ENCODE measurements at places on chromosomes 6 and 20. TPM values are rescaled to one million over a fixed set of nuclear protein-coding genes. Genes with fewer than 3 reads are reported as not detected.

DNA sequence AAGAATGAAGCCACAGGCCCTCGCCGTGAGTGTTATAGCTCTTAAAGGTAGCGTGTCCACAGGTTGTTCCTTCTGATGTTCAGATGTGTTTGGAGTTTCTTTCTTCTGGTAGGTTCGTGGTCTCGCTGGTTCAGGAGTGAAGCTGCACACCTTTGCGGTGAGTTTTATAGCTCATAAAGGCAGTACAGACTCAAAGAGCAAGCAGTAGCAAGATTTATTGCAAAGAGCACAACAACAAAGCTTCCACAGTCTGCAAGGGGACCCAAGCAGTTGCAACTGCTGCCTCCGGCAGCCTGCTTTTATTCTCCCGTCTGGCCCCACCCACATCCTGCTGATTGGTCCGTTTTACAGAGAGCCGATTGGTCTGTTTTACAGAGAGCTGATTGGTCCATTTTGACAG is 5.2 kb downstream of the HIVEP1 start:
- no peak for DNase-seq

- DNase-seq, result no peak
These were observed 22.2 kb downstream of the PLCG1 start for GRCh38 chr20:41159547-41159946.

GRCh38 chr6:9272671-9273070 is 837.3 kb upstream of the SLC35B3 start:
- no peak for DNase-seq

DNA sequence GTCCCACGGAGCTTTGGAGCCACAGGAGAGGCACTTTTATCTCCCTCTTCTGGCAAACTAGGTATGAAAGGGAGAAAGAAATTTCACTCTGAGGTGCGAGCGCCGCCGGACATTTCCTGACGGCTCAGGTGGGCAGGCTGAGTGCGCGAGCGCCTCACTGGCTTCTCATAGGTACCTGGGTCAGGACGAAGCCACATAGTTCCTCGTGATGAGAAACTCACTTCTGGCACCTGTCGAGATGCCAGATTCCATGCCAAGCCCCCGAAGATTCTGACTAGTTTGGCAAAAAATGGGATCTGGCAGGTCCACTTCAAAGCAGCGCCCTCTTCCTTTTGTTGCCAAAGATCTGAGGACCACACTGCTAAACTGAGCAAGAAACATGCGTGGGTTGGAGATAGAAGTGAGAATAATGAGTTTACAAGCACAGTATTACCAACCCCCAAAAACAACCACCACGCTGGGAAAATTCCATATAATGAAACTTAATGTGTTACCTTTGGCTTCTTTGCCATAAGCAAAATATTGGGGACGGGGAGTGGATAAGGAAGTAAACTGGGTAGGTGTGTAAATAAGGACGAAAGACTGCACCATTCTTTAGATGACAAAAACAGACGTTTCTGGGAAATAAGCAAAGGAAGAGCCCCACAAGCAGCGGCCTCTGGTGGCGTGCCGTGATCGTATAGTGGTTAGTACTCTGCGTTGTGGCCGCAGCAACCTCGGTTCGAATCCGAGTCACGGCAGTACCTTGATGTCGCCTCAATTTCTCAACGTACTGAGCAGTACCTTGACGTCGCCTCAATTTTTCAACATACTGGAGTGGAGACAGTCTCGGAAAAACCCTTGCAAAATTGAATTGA is 89.8 kb upstream of the PRSS16 start:
- no peak for DNase-seq

DNA sequence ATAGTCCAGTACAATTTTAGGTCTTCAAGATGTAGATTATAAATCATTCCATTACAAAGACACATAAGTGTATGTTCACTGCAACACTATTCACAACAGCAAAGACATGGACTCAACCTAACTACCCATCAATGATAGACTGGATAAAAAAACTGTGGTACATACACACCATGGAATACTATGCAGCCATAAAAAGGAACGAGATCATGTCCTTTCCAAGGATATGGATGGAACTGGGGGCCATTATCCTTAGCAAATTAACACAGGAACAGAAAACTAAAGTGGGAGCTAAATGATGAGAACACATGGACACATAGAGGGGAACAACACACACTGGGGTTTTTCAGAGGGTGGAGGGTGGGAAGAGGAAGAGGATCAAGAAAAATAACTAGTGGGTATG is 6.3 kb downstream of the RTN4IP1 start:
- DNase-seq, result no peak

GRCh38 chr20:57998981-57999464 is 229.4 kb downstream of the ANKRD60 start:
- no peak for DNase-seq

GRCh38 chr6:137487181-137487868 is 6.9 kb downstream of the OLIG3 start:
- no peak for DNase-seq

The PRSS16 gene
- 0.61 TPM for polyA plus RNA-seq
